Activated CD4-positive, alpha-beta T cell treated with anti-CD3 and anti-CD28 coated beads, Interleukin-2, amount 50 U/mL, for 48 hours (primary cell): ENCODE measurements at places on chromosomes 3 and 15.

DNA sequence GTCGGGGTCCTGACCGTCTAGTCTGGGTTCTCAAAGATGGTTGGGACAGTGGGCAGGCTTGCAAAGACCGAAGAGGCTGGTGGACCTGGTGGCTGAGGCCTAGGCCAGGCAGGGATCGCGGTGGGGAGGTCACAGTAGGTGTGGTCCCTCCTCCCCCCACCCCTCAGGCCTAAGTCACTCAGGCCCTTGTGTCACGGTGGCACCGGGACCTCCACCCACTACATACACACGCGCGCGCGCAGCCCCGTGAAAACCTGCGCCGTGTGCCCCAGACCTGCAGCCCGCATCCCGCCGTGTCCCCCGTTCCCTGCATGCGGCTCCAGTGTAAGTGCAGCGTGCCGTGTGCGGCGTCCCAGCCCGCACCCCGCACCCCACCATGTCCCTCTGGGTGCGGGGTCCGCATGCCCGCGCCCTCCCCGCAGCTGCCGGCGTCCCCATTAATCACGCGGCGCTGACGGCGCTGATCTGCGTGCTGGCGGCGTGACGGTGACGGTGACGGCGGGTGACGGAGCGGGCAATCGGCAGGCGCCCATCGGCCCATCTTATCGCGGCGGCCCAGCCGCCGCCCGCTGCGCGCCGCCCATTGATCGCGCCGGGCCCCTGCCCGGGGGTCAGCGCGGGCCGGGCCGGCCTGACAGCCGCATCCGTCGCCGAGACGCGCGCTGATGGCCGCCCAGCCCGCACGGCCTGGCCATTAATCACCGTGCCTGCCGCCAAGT lies 24.4 kb downstream of the SEC61A1 start:
- peak; percentile 33 for DNase-seq

DNA sequence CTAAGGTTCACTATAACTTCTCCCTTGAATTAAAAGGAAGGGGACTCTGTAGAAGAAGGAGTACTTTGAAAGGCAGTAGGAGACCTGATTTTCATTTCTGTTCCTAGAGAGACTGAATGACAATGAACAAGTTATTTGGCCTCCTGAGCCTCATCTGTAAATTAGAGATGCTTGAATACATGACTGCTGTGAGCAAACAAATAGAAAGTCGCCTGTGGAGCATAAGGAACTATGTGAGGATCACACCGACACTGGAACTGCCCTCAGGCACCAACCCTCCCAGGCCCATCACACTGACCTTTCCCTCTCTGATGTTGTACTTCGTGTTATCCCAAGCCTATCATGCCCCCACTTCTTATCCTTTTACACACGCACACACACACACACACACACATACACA lies 48.6 kb downstream of the IMPG2 start:
- no peak for DNase-seq

DNA sequence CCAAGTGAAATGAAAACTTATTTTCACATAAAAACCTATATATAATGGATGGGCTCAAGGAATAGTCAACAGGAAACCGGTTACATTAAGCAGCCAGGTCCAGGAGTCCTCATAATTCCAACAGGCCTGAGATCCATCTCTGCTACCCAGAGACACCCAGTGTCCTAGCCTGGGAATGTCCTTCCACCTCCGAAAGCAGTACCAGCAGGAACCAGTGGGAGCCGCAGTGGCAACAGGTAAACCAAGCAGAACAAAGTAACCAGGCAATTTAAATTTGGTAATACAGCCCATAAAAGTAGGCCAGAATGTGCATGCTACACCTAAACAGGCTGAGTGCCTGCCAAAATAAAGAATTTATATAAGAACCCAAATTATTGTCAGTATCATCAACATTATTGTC lies 195.6 kb downstream of the ZBBX start:
- no peak for DNase-seq

GRCh38 chr3:35908366-35909232 lies 269.3 kb downstream of the ARPP21 start:
- DNase-seq: peak; percentile 53

GRCh38 chr3:48202632-48203031 lies 14.4 kb upstream of the CDC25A start:
- no peak for DNase-seq

GRCh38 chr3:55604402-55604801 lies 117.3 kb upstream of the WNT5A start:
- no peak for DNase-seq

DNA sequence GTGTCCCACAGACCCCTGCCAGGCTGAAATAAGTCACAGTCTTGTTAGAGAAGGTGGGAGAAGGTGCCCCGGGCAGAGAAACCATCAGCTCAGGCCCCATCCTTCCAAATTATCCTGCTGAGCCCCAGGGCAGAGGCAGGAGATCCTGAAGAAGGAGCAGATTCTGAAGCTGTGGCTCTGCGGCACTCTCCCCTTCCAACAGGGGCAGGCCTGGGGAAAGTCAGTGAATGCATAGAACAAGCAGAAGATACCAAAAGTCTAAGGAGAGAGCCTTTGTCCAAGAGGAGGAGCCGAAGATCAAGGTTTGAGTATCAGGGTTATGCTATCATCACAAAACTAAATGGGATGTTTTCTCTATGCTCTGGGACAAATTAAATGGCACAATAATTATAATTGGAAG lies 249.3 kb downstream of the XXYLT1 start:
- no peak for DNase-seq

DNA sequence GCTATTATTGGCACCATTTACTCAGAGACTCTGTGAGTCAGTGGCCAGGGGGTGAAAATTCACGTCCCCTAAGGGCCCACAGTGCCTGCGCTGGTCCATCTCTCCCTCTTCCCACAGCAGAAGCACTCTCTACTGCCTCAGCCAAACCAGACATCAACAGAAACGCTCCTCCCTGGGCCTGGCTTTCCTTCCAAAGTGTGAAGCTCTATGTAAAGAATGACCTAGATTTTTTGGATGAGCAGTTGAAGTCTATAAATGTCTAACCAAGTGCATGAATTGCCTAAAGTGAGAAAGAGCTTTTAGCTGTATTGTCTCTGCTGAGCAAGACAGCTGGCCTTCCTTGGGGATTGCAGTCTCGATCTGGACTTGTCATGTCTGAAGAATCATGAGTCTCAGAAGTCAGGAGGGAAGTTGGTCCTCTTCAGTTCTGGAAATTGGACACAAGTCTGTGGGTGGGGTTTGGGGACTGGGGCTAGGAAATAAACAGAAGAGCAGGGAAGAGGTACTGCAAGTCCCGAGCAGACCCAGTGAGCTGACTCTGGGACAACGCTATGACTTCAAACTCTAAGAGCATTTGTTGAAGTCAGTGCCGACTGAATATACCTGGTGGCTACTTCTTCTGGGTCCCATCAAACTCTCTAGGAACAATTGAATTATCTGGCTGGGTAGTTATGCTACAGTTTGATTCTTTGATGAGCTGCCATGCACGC lies 29.0 kb downstream of the RASGRP1 start:
- DNase-seq: no peak

- no peak for DNase-seq
These were observed 863.3 kb downstream of the IGSF11 start for GRCh38 chr3:118171236-118171852.

- DNase-seq: no peak
These were observed 7.4 kb upstream of the CCDC33 start for GRCh38 chr15:74228723-74229081.

DNA sequence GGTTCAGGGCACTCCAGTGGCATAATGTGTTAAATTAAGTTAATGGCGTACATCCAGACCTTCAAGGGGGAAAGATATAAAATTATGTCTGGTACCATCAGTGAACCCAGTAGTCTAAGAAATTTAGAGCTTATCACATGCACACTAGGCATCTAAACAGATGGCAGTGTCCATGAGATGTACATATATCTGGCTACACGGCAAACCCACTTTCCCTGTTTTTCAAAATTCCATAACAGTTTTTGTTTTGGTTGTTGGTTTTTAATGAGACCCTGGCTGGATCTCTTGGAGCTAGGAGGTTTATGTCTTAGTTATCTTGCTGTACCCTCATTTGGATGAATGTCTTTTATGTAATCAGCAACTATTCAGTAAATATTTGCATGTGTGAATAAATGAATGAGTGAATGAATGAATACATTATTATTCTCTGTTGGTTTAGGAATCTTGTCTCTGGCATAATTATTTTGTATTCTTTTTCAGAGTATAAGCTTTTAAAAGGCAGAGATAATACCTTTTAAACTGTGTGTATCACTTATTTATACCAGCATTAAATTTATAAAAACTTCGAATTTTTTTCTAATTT lies 3.1 kb upstream of the UTS2B start:
- no peak for DNase-seq

GRCh38 chr15:80588801-80589200 lies 106.3 kb upstream of the ABHD17C start:
- DNase-seq: no peak

DNA sequence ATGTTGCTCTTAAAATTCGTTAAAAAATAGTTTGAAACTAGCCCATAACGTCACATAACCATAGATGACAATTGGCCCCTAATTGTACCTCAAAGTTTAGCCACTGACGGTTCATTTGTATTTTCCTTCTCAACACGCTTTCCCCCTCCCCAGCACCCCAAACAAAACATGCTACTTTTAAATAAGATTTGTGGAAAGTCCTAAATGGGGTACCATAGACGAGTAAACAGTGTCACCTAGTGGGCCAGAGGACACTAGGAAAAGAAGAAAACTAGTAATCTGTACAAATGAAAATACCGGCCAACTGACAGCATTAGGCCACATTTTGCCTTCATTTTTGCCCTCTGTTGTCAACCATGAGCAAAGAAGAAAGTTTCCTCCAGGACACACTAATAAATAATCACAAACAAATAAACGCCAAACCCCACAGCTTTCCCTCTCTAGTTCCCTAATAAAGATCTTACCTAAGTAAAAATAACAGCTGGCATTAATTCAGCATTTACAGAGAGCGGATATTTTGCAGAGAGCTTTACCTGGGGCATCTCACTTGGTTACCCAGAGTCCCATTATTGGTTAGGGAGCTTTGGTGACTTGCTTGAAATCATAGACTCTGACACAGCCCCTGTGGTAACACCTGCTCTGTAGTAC lies 175.1 kb upstream of the ATP11B start:
- DNase-seq: no peak

GRCh38 chr3:183158113-183158512 lies 4.4 kb downstream of the LAMP3 start:
- no peak for DNase-seq

- DNase-seq: no peak
These were observed 29.6 kb downstream of the PRKCD start for GRCh38 chr3:53190659-53191058.

GRCh38 chr3:134722969-134723368 lies 72.1 kb upstream of the EPHB1 start:
- DNase-seq: no peak

GRCh38 chr3:139941580-139941979 lies 6.6 kb downstream of the CLSTN2 start:
- DNase-seq: no peak

- no peak for DNase-seq
These were observed 254.2 kb downstream of the ZBTB20 start for GRCh38 chr3:114892880-114893279.

DNA sequence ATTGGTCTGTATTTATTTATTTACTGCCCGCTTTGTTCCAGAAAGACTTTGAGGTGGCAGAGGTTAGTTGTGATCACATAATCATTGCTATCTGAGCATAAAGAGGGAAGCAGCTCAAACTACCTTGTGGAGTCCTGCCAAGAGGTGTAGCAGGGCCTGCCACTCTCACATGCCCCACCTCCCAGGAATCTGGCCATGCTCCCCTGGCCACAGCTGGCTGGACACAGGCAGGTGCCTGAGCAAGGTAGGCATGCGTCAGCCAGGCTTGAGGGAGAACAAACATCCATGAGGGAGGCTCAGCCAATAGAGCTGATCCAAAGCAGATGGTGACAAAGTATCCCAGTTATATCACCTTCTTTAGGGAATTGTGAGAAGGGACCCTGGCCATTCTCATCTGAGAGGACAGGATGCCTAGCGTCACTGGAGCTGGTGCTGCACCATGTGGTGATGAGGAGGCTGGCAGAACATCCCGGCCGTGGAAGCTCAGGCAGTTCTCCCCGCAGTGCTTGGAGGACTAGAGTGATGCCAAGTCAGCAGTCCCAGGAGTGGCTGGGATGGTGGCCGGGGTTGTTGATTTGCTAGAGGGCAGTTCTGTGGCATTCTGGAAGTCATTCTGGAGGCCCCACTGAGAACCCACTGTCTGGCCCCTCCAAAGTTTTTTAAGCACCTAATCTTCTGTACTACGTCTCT lies 6.8 kb upstream of the POLG start:
- DNase-seq: no peak

DNA sequence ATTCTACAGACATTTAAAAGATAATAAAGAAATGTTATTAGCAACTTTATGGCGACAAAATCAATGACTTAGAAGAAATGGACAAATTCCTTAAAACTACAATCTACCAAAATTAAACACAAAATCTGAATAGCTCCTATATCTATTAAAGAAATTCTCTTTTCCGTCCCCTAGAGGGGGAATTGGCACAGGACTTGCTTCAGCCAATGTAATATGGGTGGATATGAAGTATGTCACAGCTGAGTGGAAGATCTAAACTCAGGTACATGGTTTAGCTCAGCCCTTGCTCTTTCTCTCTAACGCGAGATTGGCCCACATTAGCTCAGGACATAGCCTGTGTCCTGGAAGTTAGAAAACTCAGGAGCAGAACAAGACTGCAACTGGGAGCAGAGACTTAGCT lies 79.3 kb downstream of the DNAH12 start:
- no peak for DNase-seq

- DNase-seq: no peak
These were observed 12.7 kb upstream of the ST3GAL6 start for GRCh38 chr3:98750276-98750919.

GRCh38 chr3:195194559-195195206 lies 76.3 kb downstream of the XXYLT1 start:
- no peak for DNase-seq

DNA sequence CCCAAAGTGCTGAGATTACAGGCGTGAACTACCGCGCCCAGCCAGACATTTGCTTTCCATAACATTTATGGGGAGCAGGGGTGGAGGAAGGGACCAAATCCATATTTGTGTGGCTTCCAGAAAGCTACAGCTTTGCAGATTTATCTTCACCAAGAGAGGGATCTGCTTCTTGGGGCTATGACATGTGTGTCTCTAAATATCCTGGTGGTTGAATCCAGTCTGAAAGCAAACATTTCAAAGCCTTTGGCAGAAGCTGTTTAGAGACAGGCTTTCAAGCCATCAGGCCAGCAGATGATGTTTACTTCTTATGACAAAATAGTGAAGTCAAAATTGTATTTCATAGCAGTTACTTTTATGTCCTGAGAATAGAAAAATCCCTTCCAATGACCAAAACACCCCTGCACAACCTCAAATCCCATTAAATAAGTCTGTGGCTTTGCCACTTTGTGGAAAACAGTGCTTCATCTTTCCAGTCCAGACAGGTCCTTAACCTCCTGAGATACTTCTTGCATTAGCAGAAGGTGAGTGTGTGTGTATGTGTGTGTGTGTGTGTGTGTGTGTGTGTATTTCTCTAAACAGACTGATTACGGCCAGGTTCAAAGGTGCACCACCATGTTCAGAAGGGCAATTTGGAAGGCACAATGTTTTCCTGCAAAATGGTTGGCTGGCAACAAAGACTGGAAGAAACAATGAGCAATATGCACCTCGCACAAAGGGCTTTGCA lies 191.4 kb upstream of the LRIG1 start:
- no peak for DNase-seq

- no peak for DNase-seq
These were observed 41.5 kb downstream of the CP start for GRCh38 chr3:149180057-149180573.
